ENCODE measurements at places on chromosomes 11 and 22.

DNA sequence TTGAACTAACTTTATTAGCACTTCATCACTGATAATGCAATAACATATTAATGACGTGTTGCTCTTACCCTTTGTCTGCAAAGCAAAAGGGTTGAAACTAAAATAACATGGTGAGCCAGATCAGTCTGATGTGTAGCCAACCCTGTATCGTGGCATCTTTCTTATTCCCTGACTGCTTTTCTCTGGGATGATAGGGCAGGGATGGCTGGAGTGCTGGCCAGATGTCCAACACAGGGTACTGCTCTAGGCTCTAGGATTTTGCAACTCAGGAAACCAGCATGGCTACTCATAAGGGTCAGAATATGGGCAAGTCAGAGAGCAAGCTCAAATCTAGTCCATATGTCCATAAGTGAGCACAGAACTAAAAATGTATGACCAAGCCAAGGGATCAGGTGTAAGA is 129.1 kb downstream of the SLC17A6 start:
- H3K27ac ChIP-seq = no peak overlapping the region
- no peaks in the 10 kb centered on the region for H3K36me3 ChIP-seq
- H3K4me1 ChIP-seq = no peaks in the 10 kb centered on the region
- no peak for DNase-seq
- H3K27me3 ChIP-seq = no peaks in the 10 kb centered on the region
- no peak overlapping the region for H3K4me3 ChIP-seq

GRCh38 chr22:32561756-32562155 is 87.1 kb downstream of the FBXO7 start:
- no peaks in the 10 kb centered on the region for H3K4me1 ChIP-seq
- no peaks in the 10 kb centered on the region for H3K27me3 ChIP-seq
- no peak overlapping the region for H3K27ac ChIP-seq
- DNase-seq = no peak
- H3K4me3 ChIP-seq = no peak overlapping the region
- no peaks in the 10 kb centered on the region for H3K36me3 ChIP-seq

GRCh38 chr11:94305146-94305545 is 766 bp downstream of the IZUMO1R start:
- H3K4me3 ChIP-seq = no peak overlapping the region
- H3K27ac ChIP-seq = no peak overlapping the region
- H3K36me3 ChIP-seq = no peaks in the 10 kb centered on the region
- no peak for DNase-seq
- no peaks in the 10 kb centered on the region for H3K27me3 ChIP-seq

GRCh38 chr11:34536056-34536455 is 22.5 kb upstream of the ELF5 start:
- H3K4me3 ChIP-seq = no peak overlapping the region
- no peaks in the 10 kb centered on the region for H3K27me3 ChIP-seq
- H3K27ac ChIP-seq = no peak overlapping the region
- no peak for DNase-seq
- no peaks in the 10 kb centered on the region for H3K4me1 ChIP-seq

DNA sequence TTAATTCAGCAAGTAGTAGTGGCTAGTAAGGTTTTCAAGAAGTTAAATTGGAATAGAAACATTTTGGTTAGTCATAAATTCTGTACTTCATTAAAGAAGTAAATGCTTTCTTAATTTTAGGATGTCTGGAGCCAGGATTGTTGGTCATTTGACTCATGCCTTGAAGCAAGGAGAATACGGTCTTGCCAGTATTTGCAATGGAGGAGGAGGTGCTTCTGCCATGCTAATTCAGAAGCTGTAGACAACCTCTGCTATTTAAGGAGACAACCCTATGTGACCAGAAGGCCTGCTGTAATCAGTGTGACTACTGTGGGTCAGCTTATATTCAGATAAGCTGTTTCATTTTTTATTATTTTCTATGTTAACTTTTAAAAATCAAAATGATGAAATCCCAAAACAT is 25.8 kb downstream of the ACAT1 start:
- peaks cover 5% of the 10 kb centered on the region for H3K4me1 ChIP-seq
- no peak overlapping the region for H3K4me3 ChIP-seq
- no peak for DNase-seq
- no peaks in the 10 kb centered on the region for H3K27me3 ChIP-seq
- H3K36me3 ChIP-seq = peaks cover 44% of the 10 kb centered on the region

- no peaks in the 10 kb centered on the region for H3K27me3 ChIP-seq
- H3K27ac ChIP-seq = peak overlapping the region; percentile 94
- H3K36me3 ChIP-seq = no peaks in the 10 kb centered on the region
- H3K4me1 ChIP-seq = peaks cover 69% of the 10 kb centered on the region
- peak; percentile 99 for DNase-seq
Observed at GRCh38 chr22:36465232-36466021, 16.0 kb downstream of the TXN2 start.

GRCh38 chr11:67700548-67701262 is 26.3 kb upstream of the ALDH3B2 start:
- no peaks in the 10 kb centered on the region for H3K36me3 ChIP-seq
- no peak overlapping the region for H3K27ac ChIP-seq
- no peaks in the 10 kb centered on the region for H3K27me3 ChIP-seq
- H3K4me1 ChIP-seq = no peaks in the 10 kb centered on the region

GRCh38 chr11:93613231-93613831 is 48.2 kb upstream of the CEP295 start:
- peak overlapping the region; percentile 67 for H3K27ac ChIP-seq
- H3K27me3 ChIP-seq = no peaks in the 10 kb centered on the region
- no peaks in the 10 kb centered on the region for H3K36me3 ChIP-seq
- no peak overlapping the region for H3K4me3 ChIP-seq

DNA sequence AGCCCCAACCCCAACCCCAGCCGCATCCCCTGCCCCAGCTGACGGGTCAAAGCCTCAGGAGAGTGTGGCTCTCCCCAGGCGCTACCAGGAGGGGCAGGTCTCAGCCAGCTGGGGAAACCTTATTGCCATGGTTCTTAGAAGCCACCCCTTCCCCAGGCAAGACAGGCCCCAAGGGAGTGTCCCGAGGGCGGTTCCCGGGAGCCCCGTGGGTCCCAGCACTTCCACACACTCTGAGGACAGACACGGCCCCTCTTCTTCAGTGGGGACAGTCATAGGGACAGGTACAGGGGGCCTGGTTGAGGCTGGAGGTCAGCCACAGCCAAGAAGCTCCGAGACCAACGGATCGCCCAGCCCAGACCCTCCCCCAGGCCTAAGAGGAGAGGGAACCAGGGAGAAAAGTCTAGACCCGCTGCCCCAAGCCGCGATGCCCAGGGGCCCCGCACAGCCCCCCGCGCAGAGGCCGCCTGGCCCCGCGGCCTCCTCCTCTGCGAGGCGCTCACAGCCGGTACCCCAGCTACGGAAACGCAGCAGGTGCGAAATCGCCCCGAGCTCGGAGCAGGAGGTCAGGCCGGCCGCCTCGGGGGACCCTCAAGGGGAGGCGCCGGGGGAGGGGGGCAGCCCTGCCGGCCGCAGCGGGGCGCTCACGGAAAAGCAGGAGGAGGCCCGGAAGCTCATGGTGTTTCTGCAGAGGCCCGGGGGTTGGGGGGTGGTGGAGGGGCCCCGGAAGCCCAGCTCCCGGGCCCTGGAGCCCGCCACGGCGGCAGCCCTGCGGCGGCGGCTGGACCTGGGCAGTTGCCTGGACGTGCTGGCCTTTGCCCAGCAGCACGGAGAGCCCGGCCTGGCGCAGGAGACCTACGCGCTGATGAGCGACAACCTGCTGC is 2.6 kb downstream of the KLHDC7B start:
- H3K27me3 ChIP-seq = no peaks in the 10 kb centered on the region
- DNase-seq = no peak
- H3K27ac ChIP-seq = no peak overlapping the region
- H3K4me3 ChIP-seq = no peak overlapping the region
- H3K4me1 ChIP-seq = peaks cover 22% of the 10 kb centered on the region

DNA sequence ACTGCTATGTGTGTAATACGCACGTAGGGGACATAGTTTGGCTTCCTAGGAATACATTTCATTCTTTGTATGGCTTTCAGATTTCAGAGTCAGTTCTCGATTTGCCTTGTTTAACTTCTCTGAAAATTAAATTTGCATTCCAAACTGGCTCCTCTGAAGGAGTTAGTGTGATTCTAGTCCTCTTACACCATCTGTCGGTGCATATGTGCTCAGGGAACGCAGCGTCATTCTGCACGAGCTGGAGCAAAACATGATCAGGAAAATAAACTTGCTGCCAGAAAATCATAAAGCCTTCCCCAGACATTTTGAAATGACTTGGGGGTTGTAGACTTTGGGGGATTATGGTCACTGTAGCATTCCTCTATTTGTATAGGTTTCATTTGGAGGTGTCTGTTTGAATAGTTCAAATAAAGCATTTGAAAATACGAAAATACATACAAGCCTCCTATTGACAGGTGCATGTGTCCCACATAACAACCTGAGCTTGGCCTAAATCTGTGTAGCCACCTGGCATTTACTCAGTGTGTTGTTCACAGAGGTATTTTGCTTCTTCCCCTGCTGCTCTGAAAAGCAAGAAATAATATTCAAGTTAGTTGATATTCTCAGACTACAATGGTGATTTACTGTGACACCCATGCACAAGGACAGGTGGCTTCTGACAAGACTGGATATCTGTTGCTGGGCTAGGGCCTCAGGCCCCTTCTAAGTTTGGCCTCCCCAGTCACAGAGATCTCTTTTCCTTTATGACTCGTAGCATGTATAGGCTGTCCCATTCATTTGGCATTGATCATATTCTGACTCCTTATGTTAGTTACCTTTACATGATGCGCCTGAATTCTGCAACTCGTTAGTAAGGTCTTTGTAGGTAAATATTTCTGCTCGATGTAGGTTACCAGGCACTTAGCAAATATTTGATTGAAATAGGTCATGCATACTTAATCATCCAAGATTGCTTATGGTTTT is 81.6 kb upstream of the SORL1-AS1 start:
- DNase-seq = no peak
- H3K36me3 ChIP-seq = no peaks in the 10 kb centered on the region
- H3K4me3 ChIP-seq = no peak overlapping the region
- no peak overlapping the region for H3K27ac ChIP-seq
- H3K4me1 ChIP-seq = no peaks in the 10 kb centered on the region
- no peaks in the 10 kb centered on the region for H3K27me3 ChIP-seq

GRCh38 chr11:93606721-93607120 is 54.8 kb upstream of the CEP295 start:
- H3K27me3 ChIP-seq = no peaks in the 10 kb centered on the region
- H3K4me3 ChIP-seq = no peak overlapping the region
- DNase-seq = no peak
- H3K4me1 ChIP-seq = peaks cover 16% of the 10 kb centered on the region
- no peaks in the 10 kb centered on the region for H3K36me3 ChIP-seq
- no peak overlapping the region for H3K27ac ChIP-seq

- no peak overlapping the region for H3K4me3 ChIP-seq
- H3K4me1 ChIP-seq = peaks cover 4% of the 10 kb centered on the region
- DNase-seq = peak; percentile 76
Observed at GRCh38 chr11:72736452-72737069, 15.6 kb downstream of the ARAP1 start.

- no peaks in the 10 kb centered on the region for H3K27me3 ChIP-seq
- H3K36me3 ChIP-seq = no peaks in the 10 kb centered on the region
Observed at GRCh38 chr11:128105950-128106349, 481.4 kb downstream of the ETS1 start.
